Stimulated activated CD4-positive, alpha-beta T cell treated with anti-CD3 and anti-CD28 coated beads, TNF-alpha, amount 100 ng/mL, for 1 hour (primary cell): ENCODE measurements at places on chromosomes 5 and 9.

DNA sequence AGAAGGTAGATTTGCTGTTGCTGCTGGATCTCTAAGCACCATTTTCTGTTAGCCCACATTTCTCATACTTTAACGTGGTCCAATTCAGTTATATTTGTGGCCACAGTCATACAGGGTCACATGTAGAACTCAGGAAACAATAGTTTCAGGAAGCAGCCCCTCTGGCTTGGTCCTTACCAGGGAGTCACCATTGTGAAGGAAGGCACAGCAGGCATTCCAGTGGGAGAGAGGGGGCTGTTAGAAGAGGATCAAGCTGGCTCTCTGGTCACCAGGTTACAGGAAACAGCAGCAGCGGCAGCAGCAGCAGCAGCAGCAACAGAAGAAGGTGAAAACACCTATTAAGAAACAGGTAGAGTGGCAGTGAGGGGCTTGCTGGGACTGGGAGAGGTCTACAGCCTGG is 14.5 kb downstream of the C9orf43 start:
- no peak for DNase-seq

DNA sequence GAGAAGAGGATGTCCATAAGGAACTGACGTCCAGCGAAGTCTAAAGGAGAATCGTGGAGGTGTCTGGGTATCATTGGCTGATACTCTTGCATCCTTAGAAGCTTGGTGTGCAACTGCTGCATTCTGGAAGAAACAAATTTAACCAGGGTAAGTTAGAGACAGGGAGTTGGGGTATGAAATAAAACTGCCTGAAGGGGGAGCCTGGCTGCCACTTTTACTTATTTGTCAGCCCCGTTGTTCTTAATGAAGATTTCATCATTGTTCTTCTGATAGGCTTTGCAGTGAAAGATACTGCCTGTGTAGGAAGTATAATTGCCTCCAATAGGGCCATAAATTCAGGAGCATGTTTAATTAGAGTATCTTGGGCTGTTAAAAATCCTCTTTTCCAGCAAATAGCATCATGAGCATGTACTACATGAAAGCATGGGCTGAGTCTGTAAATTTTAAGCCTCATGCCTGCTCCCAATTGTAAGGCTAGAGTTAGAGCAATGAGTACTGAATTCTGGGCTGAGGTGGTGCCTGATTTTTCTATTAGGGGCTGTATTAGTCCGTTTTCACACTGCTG is 1264.5 kb upstream of the ACO1 start:
- DNase-seq, result no peak

DNA sequence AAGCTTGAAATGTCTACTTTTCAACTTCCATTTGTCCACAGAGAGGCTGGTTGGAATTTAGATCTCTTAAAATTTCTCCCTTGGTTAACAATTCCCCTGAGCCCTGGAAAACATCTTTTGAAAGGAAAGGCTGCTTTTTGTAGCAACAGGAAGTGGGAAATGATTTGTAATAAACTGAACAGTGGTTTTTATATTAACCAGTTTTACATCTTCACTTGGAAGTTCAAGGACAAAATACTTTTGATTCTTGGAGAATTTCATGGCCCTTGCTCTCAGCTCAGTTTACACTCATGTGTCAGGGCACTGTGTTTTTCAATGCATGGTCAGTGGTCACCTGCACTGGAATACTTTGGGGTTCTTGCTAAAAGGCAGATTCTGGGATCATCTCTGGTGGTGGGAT is 9.9 kb downstream of the MLANA start:
- DNase-seq, result no peak

DNA sequence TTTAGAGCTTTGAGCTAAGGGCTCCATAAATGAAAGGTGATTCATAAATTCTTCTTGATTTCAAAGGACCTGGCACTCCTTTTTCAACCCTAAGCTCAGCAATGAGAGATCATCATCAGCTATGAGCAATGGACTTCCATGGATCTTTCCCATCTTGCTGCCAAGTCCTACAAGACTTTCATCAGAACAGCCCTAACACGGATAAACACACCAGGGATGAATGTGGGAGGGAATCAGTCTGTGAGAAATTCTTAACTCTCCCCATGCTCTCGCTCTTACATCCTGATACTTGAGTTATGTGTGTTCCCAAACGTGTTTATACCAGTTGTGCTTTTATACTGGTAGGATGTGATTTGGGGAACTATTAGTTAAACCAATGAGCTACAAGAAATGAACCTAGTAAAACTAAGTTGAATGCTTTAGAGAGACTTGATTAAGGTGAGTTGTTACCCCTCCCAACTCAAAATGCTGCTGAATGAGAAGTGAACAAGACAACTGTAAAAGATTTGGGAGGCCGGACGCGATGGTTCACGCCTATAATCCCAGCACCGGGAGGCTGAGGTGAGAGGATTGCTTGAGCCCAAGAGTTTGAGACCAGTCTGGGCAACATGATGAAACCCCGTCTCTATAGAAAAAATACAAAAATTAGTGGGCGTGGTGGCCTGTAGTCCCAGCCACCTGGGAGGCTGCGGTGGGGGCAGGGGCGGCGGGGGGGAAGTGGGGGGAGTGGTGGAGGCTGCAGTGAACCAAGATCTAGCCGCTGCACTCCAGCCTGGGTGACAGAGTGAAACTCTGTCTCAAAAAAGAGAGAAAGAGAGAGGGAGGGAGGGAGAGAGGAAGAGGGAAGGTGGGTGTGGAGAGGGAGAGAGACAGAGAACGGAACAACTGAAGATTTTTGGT is 5.2 kb upstream of the RPL26L1 start:
- no peak for DNase-seq

DNA sequence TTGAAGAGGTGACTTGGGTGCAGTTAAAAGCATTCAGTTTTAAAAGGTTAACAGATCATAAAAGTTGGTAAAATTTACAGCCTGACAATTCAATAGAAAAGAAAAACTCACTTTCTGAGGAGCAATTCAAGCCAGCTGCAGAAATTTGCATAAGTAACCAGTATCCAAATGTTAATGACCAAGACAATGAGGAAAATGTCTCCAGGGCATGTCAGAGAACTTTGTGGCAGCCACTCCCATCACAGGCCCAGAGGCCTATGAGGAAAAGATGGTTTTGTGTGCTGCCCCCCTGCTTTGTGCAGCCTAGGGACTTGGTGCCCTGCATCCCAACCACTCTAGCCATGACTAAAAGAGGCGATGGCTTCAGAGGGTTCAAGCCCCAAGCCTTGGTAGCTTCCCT is 1406.5 kb upstream of the ACO1 start:
- DNase-seq, result no peak

DNA sequence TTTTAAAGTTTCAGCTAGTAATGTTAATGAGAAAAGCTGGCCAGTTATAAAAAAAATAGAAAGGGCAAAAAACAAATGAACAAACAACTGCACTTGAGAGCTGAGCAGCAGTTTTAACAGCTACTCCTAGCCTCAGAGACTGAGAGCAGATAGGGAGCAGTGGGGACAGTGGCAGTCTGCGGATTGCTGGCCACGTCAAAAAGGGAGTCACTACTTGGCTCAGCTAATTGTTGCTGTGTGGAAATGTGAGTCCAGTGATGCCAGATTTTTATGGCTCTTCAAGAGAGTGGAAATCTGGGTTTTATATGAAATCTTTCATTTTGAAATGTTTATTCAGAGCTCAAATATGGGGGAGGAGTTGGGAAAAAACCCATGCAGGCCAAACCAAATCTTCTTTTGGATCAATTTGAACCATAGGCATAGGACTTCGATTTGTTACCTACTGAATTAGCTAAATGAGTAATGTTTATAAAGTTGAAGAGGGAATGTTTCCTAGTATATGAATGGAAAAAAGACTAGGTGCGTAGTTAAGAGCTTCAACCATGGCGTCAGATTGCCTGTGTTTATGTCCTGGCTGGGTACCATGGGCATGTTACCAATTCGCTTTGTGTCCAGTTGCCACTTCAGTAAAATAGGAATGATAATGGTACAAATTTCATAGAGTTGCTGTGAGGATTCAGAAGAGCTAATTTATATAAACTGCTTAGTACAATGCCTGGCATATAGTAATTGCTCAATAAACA is 102.1 kb downstream of the PAM start:
- no peak for DNase-seq
